CD4-positive, alpha-beta T cell treated with Interleukin-17A for 4 hours (primary cell): ENCODE measurements at places on chromosomes 2 and 18.

- peak; percentile 14 for DNase-seq
Measured at GRCh38 chr2:64478502-64479230, 24.7 kb downstream of the LGALSL start.

DNA sequence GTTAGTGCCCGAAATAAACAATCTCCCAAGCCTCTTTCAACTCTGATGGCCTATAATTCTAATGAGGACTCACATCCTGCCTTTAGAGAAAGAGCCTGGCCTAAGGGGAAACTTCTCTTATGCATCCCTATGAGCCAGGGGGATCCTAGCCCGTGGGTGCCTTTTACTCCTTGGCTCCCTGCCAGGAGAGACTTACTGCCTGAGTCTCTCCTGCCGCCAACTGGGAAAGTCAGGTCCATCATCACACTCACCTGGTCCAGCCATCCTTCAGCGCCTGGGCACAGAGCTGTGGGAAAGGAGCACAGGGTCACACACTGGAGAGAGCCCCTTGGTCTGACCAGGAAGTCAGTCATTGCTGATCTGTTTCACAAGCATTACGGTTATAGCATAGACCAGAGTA, 24.1 kb downstream of the ENOSF1 start:
- no peak for DNase-seq

GRCh38 chr2:174575124-174575776, 22.4 kb downstream of the WIPF1 start:
- DNase-seq = no peak

DNA sequence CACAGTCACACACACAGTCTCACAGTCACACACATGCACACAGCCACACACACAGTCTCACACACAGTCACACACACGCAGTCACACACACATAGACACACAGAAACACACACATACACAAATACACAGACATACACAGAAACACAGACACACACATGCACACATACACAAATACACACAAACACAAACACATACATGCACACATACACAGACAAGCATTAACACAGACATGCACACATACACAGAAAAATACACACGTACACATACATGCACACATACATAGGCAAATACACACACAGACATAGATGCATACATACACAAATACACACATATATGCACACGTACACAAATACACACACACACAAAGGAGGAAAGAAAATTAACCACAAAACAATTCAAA, 150.5 kb downstream of the ALK start:
- DNase-seq = no peak

DNA sequence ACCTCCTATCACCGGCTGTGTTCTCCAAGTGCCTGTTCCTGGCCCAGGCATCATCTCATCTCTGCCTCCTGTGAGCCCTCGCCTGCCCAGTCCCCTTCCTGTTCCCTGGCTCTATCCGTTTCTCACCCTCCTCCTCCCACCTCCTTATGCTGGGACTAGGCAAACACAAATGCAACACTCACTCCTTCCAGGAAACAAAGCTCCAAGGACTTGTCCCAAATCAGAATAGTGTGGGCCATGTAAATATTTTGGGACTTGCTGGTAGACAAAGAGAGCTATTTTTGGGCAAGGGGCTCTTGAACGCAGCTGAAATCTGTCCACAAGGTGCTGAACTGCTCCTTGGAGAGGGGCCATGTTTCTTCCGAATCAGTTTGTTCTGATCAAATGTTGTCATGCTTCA, 25.3 kb downstream of the MBP start:
- DNase-seq = no peak

- DNase-seq = no peak
Measured at GRCh38 chr2:172951554-172951953, 124.1 kb upstream of the MAP3K20 start.

- no peak for DNase-seq
Measured at GRCh38 chr2:232884549-232885263, 14.6 kb downstream of the SNORC start.

DNA sequence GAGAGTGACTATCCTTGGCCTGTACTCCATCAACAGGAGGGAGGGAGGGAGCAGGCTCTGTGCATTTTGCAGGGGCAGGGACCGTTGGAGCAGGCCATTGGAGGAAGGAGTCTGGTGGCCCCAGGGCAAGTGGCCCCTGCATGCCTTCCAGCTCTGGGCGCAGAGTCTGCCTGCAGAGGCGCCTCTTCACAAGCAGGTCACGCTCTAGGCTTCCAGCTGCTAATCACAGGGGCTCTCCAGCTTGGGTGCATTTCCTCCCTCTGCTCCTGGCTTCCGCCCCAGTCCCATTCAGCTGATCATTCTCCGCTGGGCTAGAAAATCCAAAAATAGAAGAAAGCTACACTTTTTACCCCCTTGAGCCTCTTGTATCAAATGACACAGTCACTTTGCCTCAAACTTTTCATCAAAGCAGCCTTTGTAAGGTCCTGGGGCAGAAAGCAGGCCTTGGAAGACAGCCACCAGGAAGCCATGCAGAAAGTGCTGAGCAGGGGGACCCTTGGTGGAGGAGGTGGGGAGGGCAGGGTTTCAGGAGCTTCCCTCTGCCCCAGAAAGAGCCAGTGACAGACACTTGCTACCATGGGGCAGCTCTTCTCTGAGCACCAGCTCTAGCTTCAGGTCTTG, 11.3 kb downstream of the TMEM247 start:
- DNase-seq = no peak

DNA sequence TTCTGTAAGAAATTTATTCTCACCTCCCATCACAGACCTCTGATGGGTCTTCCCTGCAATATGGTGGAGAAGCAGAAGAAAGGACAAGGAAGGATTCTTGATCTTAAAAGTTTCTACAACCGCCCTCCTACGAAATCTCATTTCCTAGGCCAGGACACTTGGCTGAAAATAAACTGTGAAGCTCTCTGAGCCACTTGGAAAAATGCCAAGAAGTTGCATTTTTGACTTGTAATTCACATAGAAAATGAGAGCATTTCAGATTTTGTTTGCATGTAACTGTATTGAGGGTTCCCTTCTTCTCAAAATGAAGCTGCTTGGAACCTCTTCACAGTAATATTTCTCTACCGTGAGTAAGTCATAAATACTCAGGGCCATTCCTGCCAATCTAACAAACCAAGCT, 458.3 kb upstream of the SLC14A2 start:
- DNase-seq = no peak

DNA sequence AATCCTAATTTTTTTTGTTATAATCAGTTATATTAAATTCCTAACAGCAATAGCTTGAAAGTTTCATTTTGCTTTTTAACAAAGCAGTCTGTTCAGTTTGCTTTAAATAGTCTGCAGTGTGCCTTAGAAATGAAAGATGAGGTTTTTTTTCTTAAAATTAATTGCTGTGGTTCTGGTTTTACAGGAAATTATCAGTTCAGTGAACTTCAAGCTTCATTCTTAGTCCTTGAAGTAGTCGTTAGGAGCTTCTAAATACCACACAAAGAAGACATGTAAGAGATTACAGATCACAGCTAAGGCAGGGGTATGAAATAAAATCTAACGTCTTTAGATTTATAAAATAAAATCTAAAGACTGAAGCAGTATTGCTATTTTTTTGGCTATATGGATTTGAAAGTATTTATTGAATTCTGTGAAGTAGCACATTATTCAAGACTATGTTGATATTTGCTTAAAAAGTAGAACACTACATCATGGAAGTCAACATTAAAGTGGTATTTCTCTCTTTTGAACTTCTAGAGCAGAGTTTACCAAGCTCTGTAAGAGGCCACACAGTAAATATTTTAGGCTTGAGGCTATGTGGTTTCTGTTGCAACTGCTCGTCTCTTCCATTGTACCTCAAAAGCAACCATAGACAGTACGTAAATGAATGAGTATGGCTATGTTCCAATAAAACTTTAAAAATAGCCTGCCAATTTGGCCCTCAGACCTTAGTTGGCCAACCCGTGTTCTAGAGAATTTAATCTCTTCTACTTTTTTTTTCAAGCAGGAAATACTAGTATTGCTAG, 81.5 kb upstream of the STON1 start:
- DNase-seq = no peak

- no peak for DNase-seq
Measured at GRCh38 chr2:1730015-1730927, 14.0 kb downstream of the PXDN start.

DNA sequence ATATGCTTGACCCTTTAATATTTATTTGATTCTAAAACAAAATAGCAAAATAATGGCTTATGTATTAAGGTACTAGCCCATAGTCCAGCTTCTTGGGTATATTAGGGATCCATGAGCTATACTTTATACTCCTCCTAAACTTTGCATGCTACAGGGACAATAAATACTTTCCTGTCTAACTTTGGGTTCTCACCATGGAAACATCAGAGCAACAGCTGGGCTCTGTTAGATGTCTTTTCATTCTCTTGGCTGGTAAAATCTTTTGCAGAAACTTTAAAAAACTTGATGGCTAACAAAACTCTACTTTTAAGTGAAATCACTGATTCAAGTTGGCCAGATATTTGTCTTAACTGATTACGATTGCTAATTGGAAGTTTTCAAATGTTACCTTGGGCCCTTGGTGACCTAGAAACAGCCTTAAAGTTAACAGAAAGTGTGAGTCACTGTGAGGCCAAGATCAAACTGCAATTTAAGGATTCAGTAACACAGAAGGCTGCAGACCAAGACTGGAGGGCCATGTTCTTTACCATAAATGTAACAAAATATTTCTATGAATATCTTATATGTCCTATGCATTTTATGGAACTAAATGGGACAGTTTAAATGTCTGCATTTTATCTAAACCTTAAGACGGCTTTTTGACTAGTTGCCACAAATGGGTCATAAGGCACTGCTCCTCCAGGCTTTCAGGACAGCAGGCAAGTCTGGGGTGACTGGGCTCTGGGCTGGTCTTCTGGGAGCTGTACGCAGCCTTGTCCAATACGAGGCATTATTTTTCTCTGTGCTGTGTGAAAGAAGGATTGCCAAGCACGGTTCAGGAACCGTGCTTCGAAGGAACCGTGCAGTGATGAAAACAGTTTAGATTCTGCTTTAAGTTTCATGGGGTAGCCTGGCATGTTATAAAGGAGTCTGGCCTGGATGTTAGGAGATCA, 188.5 kb downstream of the TPGS2 start:
- no peak for DNase-seq

DNA sequence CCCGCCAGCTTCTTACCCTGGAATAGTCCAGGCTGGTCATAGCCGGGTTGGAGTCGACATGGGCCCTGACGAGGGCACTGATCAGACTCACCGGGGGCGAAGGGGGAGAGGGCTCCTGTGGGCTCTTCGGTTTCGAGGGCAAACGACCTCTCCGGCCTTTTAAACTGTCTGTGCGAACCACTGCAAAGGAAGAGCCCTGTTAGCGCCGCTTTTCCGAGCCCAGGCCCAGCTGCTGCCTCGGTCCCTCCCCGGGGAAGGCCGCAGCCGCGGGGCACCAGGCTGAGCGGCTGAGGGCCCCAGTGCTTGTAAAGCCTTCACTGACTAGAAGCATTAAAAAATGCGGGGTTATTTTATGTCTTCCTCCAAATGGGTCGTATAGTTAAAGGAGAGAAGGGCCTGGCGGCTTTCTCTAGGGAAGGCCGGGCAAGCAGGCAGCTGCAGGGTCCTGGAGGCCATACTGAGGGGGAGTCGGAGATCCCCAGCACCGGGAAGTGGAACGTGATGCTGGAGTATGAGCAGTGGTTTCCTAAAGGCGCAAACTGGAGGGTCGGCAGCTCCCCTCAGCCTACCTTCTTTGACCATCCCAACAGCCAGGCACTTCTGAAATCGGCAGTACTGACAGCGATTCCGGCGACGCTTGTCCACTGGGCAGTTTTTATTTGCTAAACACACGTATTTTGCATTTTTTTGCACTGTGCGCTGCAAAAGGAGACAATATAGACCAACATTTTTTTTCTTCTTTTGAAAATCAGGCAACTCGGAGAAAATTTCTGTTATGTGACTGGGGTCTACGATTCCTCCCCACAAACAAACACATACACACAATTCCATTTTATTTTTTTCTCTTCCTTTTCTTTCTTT, 4.5 kb downstream of the NR4A2 start:
- DNase-seq = no peak

DNA sequence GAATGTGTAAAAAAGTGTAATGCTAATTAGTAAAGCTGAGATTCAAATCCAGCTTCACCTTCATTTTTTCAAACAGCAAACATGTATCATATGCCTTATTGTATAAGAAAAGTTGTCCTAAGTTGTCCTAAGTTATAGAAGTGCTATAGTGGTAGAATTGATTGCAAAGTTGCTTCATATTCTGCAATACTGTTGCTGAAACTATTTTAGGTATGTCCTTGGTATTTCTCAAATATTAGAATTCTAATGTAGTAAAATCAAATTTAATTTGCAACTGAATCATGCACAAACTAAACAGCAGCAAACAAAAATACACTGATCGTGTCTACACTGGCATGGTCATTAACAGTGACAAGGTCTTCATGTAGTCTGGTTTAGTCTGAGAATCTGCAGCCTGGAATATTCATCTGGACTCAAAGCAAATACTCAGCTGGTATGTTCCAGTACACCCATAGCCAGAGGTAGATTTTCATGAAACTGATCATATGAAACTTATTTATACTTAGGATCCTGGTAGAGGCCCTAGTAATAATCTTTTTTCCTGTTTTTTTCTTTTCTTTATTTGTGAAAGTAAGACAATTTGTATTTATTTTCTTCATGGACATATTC, 555.6 kb upstream of the ZEB2 start:
- no peak for DNase-seq

DNA sequence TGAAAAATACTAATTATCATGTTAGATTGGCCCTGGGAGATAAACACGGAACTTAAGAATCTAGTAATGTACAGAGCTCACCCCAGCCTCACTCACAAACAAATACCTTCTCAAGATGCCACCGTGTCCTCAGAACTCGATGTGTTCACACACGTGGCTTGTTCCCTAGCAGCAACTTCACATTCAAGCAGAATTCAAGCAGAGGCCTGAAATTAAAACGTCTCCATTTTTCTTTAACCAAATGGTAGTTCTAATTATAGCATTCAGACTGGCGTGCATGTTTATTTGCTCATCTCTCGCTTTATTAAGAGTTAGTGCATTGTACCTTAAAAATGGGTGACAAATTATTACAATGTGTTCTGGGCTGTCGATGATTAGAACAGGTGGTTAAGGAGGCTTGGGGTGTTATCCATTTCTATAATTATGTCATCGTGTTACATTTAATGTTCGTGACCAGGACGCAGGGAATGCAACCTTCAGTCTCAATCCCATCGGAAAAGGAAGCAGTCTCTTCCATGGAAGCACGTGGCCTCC, 57.3 kb upstream of the SLC66A3 start:
- no peak for DNase-seq

DNA sequence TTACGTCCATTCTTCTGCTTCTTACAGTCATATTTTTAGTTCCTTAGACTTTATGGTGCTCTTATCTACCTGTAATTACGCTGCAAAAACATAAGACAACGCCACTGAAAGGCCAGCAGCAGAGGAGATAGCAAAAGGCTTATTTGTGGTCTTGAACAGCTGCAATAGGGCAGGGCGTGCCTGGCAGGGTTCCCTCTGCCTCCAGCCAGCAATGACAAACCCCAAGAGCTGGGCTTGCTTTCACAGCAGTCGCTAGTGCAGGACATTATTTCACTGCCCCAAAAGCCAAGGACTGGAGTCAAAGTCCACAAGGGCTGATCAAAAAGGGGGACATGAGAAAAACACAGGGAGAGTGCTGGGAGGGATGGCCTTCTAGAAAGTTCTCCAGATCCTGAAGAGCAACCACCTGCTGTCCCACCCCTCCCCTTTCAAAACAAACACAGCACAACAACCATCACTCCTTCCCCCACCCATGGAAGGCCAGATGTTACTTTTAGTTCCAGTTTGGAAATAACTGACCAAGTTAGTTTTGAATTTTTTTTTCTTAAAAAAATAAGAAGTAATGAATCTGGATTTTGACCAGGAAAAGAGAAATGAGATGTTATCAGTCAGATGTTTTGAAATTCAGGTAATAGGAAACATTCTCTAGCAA, 127.8 kb downstream of the RBMS1 start:
- no peak for DNase-seq
